ENCODE measurements at places on chromosomes 7 and 10.

DNA sequence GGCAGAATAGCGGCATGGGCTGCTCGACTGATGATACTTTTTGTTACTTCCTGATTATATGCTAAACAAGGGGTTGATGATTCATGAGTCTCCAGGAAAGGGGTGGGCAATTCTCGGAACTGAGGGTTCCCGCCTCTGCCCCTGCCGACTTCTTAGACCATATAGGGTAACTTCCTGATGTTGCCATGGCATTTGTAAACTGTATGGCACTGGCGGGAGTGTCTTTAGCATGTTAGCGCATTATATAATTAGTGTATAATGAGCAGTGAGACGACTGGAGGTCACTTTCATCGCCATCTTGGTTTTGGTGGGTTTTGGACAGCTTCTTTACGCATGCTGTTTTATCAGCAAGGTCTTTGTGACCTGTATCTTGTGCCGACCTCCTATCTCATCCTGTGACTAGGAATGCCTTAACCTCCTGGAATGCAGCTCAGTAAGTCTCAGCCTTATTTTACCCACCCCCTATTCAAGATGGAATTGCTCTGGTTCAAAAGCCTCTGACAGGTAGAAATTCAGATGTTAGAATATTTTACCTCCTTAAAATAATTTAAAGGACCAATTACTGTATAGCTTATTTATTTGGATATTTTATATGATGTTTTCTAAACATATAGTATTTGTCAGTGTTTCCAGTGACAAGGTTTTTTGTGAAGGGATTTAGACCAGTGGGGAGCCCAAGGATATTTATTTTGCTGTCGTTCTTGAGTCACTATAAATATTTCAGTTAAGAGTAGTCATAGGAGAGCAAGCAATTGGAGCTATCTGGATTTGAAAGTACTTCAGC is 90.1 kb upstream of the PIK3CG start:
- no peak for DNase-seq

GRCh38 chr10:129915526-129916378 is 48.3 kb downstream of the EBF3 start:
- DNase-seq, result no peak

- no peak for DNase-seq
Measured at GRCh38 chr10:89029181-89029580, 38.6 kb downstream of the FAS start.

GRCh38 chr7:41472427-41473125 is 230.3 kb downstream of the INHBA start:
- no peak for DNase-seq

- no peak for DNase-seq
Measured at GRCh38 chr7:26657686-26658388, 206.6 kb downstream of the SKAP2 start.

DNA sequence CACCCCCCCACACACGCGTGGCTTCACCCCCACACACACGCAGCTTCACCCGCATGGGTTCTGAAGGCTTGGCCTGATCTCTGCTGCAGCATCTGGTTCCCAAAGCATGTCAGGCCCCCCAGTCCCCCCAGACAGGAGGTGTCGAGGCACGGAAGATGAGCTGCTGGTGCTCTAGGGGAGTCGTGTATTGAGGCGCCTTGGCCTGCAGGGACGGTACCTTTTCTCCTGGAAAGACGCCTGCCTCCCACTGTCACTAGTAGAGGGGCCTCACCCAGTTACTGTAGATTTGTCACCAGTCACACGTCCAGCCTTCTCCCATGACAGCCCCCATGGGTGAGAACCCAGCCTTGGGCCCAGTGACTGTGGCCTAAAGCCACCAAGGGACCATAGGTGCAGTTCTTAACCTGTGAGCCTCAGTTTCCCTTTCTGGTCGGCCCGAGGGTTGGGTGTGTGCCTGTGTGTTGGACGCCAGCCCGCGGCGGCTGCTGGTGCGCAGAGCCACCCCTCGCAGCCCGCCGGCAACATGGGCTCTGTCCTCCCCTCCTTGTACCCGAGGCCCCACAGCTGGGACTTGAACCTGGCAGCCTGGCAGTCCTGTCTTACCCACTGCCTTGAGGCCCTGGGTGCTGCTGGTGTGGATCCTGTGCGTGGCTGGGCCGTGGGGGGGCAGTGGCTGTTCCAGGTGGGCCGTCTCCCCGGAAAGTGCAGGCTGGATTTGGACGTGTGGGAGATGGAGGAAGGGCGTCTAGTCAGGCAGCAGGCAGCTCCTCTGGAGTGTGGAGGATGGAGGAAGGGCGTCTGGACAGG is 81.7 kb downstream of the NKX6-2 start:
- DNase-seq, result no peak

DNA sequence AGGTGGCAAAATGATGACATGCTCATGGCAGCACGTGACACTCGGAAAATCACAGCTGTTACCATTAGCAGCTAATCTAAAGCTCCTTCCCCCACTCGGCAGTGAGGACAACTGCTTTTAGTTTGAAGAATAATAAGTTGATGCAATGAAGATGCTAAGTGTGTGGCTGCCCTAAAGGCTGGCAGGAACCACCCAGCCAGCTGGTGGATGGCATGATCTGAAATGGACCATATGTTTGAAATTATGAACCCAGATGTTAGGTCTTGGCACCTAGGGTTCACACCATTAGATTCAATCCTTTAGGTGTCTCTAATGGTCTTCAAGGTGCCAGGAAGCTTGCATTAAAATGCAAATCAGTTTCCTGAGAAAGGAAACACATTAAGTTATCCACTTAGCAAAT is 230.1 kb downstream of the WDR11 start:
- DNase-seq, result no peak

DNA sequence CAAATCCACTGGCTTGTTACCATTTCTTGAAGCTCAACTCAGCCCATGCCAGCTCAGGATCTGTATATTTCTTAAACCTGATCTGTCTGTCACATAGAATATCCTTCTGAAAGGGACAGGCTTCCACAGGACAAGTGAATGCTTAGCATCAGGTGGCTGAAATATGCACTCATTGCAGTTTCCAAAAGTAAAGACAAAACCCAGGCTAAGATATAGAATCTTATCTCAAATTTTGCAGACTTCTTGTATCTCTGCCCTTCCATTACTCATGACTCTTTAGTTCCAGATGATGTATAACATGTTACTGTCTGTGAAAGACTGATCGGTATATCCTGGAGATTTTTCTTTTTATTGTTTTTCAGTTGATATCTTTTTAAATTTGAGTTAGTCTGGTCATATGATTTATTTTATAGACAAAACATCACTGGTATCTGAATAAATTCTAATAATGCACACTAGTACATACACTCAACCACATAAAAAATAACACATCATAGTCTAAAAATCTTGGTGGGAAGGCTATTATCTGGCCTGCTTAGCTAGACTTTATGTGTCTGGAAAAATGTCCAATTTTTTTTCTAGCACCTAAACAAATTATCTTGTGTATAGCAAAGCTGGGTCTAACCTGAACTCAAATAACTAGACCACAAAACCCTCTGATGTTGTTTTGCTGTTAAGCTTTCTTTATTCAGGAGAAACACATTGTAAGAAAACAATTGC is 182.6 kb downstream of the ADAM12 start:
- DNase-seq, result no peak

DNA sequence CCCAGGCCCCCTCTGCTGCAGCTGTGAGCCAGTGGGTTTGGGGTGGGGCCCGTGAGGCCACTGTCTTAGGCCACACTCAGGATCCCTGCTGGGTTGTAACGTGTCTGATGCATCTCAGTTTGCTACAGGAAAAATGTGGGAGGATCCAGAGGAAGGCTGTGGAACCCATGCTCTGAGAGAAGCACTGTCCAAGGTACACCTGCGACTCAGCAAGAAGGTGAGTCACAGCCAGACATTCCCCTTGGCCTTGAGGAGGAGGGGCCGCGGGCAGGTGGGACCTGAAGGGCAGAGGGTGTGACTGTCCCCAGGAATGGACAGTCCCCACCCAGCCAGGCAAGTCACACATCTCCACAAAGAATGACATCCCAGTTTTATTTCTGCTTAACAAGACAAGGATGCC is 27.8 kb upstream of the C10orf120 start:
- DNase-seq, result no peak

DNA sequence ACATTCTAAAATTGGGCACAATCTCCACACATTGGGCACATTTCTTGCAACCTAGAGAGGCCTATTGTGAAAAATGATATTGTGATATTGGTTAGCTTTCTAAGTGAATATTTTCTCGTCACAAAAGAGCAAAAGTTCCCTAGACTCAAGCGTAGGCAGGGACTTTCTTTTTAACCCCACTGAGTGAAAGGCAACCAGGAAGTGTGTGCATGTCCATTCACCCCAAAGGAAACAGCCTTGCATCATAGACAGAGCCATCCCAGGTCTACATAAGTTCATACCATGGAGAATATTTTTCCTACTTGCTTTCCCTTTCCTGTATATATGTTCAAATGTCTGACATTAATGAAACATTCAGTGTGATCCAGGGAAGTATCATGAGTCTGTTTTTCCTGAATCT is 84.2 kb upstream of the AGBL3 start:
- DNase-seq, result no peak

DNA sequence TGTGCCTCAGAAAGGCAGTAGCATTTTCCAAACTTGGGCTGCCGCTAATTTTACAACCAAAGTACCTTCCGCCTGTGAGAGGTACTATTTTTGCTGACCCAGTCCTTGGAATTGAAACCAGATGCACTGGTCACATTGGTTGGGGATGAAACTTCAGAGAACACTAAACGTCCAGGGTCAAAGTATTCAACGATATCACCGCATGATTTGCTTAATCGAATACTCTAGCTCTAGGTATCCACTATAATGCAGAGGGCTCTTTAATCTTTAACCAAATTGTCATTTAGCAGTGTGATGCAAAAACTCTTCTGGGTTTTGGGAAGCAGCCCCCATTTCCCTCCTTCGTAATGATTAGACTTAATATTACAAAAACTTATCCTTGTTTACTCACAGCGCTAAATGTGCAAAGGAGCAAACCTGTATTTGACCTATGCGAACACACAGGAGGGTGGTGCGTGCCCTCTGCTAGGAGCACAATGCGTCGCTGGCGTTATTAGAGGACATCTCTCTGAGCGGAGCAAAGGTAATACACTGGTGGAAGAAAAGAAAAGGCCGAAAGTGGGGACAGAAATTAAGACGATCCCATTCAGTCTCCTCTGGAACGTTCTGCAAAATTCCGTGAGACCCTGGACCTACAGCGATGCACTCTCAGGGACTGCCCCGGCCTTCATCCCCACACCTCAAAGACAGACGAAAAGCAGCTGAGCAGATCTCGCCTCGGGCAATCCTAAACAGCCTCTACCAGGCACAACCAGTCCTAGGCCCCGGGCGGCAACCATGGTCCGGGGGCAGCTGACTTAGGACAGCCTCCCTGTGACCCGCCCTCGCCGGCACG is 916 bp upstream of the EEPD1 start:
- DNase-seq, result no peak

- no peak for DNase-seq
Measured at GRCh38 chr7:26685606-26686005, 178.8 kb downstream of the SKAP2 start.

GRCh38 chr10:13146379-13146778 is 15.0 kb upstream of the MCM10 start:
- no peak for DNase-seq

DNA sequence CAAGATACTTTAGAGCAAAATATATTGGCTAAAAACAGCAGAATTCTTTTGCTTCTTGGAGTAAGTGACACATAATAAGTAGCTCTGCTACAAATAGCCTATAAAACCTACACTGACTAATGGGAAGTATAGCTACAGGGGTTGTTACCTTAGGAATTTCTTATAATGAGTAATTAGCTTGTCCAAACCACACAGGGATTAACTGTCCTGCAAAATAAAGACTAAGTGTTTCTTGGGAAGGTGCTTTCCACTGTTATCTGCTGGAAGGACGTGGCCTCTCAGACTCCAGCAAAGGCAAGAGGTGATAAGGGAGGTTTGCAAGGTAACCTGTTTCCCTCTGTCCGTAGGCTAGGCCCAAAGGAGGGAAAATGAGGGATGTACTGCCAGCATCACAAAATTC is 302.4 kb downstream of the DOCK4 start:
- DNase-seq, result no peak

- no peak for DNase-seq
Measured at GRCh38 chr7:64885520-64886240, 17.4 kb upstream of the ZNF273 start.

DNA sequence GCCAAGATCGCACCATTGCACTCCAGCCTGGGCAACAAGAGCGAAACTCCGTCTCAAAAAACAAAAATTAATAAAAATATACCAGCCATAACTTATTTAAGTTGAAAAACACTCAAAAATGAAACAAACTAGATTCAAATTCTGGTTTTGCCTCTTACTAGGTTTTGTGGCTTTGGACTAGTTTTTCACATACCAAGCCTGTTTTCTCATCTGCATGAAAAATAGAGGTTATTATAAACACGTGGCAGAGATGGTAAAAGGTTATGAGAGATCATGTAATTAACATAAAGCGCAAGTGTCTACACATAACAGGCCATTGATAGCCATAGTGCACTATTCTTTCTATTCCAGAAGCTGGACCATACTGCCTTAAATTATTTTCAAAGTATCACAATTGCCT is 35.5 kb upstream of the CABCOCO1 start:
- no peak for DNase-seq

DNA sequence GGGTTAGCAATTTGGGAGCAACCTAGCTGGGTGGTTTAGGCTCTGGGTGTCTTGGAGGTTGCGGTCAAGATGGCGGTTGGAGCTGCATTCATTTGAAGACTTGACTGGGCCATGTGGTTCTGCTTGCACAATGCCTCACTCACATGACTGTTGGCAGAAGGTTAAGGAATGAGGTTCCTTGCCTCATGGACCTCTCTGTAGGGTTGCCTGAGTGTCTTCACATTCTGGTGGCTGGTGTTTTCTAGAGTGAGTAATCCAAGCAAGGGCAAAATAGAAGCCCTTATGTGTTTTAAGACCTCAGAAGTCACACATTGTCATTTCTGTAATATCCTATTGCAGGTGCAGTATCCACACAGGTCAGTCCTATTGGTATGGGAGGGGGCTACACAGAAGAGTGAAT is 52.0 kb downstream of the CDK14 start:
- no peak for DNase-seq

- DNase-seq, result no peak
Measured at GRCh38 chr10:71462062-71462935, 65.6 kb downstream of the CDH23 start.

- no peak for DNase-seq
Measured at GRCh38 chr7:28277958-28278357, 97.4 kb upstream of the JAZF1 start.

- DNase-seq, result no peak
Measured at GRCh38 chr10:46520941-46521340, 35.5 kb downstream of the GPRIN2 start.

DNA sequence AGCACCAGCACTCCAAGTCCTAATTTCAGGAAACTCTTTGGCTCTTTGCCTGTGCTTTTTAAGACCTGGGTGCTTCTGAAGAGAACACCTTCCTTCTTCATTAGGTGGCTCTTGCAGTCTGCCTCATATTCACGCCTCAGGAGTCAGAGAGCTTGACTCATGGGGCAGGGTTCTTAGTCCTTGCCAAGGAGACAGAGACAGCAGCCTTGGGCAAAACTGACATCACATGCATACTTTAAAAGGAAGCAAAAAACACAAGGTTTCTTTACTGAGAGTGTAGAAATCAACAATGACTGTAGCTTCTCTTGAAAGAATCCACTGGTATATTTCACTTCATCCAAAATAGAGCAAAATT is 780.6 kb downstream of the INHBA start:
- no peak for DNase-seq
